ENCODE measurements at places on chromosomes 2 and 18.

- DNase-seq, result no peak
Observed at GRCh38 chr2:238250896-238251295, 11.1 kb upstream of the HES6 start.

DNA sequence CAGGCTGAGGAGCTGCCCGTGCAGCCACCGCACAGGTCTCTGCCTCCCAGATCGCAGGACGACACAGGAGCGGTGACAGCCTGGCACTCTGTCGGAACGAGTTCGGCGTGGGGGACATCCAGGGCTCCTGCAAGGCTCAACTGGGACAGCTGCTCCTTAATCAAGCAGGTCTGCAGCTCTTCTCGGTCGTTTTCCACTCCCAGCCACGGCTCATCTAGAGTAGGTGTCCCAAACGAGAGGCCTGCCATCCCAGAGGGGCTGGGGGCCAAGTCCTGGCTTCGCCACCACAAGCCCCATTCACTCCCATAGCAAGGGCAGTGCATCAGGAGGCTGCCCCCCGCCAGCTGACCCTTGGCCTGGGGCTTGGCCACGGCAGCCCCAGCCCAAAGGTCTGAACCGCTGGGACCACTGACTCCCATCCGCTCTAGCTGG lies 22.5 kb downstream of the PASK start:
- no peak for DNase-seq

GRCh38 chr2:56198936-56199335 lies 15.1 kb downstream of the CCDC85A start:
- no peak for DNase-seq

- DNase-seq, result no peak
Observed at GRCh38 chr18:75350857-75351256, 76.6 kb downstream of the SMIM21 start.

- DNase-seq, result no peak
Observed at GRCh38 chr18:74163019-74163660, 14.8 kb downstream of the TIMM21 start.

DNA sequence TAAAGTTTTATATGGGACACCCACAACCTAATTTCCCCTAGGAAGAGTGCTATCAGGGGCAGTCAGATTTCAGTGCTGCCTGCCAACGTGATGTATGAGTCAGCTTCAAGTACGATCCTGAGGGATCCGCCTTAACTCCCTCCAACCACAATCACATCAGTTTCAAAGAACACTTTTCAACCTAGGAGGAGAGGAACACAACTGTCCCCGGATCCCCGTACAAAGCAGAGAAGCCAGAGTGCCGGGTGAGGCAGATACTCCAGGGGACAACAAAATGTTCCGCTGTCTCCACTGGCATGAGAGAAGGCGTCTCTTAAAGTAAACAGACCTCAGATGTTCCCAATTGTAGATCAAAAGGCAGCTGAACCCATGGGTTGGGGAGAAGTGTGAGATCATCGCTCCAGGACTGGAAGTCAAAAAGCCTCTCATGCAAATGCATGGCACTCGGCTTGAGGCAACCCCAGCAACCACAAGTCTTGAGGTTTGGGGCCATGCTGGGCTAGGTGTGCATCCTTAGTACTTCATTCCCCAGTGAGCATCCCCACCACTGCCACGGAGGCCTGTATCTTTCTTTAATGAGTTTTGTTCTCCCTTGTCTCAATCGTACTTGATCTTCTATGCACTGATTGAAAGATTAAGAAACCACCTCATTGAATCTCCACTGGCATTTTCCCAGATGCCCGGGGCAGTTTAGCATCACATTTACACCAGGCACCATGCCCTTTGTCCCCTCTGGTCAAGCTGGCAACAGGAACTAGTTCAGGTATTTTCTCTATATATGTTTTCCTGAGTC lies 91.0 kb upstream of the CCBE1 start:
- no peak for DNase-seq

DNA sequence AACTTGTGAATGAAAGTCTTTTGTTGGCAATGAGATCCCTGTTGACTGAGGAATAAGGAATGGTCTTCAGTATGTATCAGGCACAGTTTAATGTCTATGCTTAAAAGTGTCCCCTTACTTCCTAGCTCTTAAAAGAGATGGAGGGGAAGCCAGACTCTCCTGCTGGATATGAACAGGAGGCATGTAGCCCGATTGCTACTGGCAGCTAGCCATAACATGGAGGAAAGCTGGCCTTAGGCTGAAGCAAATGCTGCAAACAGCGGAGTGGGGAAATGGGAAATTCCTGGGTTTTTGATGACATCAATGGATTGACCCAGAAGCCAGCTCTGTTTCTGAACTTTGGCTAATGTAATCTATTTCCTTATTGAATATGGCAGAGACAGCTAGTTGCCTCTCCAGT lies 266.1 kb downstream of the SLC4A3 start:
- DNase-seq, result no peak

DNA sequence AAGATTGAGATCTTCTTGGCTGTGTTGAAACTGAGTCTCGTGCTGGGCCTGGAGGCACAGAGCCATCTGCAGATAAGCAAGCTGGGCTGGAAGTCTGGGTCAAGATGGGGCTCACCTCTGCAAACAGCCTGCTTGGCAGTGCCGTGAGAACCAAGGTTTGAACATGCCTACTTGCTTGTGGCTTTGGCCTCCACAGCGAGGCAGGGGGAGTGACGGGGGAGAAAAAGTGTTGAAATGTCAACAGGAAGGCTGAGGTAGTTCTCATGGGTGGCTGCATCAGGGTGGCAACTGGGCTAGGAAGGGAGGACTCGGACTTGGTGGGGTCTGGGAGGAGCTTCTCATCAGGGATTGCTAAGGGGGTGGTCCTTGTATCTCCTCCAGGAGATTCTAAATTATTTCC lies 99.7 kb downstream of the THNSL2 start:
- no peak for DNase-seq

- no peak for DNase-seq
Observed at GRCh38 chr2:174581491-174581890, 16.1 kb downstream of the WIPF1 start.

GRCh38 chr2:170930131-170930990 lies 1.3 kb downstream of the GORASP2 start:
- no peak for DNase-seq

- DNase-seq, result no peak
Observed at GRCh38 chr2:64987001-64987955, 1.9 kb upstream of the SLC1A4 start.

DNA sequence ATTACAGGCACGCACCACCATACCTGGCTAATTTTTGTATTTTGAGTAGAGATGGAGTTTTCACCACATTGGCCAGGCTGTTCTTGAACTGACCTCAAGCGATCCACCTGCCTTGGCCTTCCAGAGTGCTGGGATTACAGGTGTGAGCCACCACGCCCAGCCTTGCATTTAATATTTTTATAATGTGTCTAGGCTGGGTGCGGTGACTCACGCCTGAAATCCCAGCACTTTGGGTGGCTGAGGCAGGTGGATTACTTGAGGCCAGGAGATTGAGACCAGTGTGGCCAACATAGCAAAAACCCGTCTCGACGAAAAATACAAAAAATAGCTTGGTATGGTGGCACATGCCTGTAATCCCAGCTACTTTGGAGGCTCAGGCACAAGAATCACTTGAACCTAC lies 3.2 kb downstream of the RPL37A start:
- no peak for DNase-seq

DNA sequence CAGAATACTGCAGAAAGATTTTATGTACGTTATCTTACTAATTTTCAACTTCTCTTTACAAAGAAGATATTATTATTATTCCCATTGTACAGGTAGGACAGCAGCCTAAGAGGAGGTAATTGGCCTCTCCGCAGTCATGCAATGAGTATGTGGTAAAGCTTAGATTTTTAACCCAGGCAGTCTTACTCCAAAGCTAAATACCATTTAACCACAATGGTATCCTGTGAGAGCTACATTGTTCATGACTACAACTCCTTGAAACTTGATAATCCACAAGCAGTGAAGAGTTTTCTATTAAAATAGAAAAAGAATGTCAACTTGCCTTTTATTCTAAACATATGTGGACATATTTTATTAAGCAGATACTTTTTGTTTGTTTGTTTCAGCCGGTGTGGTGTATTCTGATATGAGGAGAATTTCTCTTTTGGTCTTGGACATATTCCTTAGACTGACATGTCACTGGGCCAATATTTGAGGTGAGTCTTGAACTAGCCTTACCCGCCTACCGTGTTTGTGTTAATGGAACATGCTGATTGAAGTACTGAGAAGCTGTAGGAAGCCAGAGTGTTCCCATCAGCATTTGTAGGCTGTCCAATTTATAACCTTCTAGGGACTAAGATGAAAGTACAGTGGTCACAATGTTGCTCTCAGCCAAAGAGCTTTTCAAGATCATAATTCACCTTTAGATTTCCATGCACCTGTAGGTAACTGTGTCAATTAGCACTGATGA lies 293.9 kb upstream of the DCC start:
- no peak for DNase-seq

GRCh38 chr2:218263817-218264641 lies 3.2 kb downstream of the GPBAR1 start:
- no peak for DNase-seq

GRCh38 chr2:196515608-196516007 lies 123.9 kb upstream of the CCDC150 start:
- DNase-seq, result no peak

DNA sequence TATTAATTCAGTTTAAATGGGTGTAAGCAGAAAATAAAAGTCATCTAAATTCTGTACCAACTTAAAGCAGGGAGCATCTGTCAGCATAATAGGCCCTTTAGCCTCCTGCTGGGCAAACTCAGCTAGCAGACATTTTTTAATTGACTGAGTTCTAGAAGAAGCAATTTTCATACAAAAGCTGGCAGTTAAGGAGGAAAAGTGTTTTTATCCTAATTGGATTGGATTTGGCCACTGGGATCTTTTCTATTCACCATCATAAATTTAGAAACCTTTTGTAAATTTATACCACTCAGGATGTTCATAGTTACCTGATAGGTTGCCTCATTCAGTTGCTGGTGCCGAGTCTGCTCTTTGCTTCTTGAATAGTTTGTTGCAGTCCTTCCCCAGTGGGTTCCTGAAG lies 262.7 kb upstream of the FSIP2 start:
- no peak for DNase-seq

DNA sequence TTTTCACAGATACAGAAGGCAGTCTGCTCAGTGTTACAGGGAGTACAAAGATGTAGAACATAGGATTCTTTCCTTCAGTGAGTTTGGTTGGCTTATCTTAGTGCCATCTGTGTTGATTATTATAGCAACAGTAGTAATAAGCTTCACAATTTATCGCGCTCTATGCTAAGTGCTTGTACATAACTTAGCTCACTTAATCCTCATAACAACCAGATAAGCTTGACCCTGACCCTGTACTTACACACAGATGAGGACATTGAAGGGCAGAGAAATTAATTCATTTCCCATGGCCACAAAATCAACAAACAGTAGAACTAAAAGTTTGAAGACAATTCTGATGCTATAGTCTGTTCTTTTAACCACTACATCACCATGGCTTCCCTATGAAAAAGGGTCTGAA lies 121.8 kb downstream of the SPHKAP start:
- DNase-seq, result no peak

Measured in LNCaP clone FGC (cell line).